WTC11 (cell line): ENCODE measurements at places on chromosomes 11 and 22.

DNA sequence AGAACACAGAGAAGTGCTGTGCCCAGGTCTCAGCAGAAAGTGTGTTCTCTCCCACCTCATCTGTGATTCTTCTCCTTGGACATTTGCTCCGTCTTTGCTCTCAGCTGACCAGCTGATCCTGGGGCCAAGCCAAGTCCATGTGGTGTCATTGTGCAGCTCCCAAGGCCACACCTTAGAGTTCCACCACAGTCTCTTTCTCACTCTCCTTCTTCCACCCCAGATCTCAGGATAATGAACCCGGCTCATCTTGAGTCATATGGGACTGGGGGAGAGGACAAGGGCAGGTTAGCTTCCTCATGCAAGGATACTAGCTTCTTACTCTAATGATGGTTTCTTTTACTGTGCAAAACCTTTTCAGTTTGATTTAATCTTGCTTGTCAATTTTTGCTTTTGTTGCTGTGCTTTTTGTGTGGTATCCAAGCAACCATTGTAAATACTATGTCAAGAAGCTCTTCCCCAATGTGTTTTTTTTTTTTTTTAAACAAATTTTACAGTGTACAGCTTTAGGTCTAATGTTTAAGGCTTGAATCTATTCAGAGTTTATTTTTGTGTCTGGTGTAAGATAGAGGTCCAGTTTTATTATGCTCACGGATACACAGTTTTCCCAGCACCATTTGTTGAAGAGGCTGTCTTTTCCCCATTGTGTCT lies 75.0 kb upstream of the OR4B1 start:
- DNase-seq: no peak

- no peak for DNase-seq
These were observed 69.3 kb downstream of the SEZ6L start for GRCh38 chr22:26238596-26238995.

GRCh38 chr11:22192642-22193347 lies at the start of gene ANO5:
Gene ANO5, plus strand, starts transcription at chr11:22193085. Its CDS starts 408 bp downstream, at chr11:22193493.
- peak; percentile 82 for DNase-seq

- no peak for DNase-seq
These were observed 42.0 kb downstream of the ALG9 start for GRCh38 chr11:111829185-111829968.

DNA sequence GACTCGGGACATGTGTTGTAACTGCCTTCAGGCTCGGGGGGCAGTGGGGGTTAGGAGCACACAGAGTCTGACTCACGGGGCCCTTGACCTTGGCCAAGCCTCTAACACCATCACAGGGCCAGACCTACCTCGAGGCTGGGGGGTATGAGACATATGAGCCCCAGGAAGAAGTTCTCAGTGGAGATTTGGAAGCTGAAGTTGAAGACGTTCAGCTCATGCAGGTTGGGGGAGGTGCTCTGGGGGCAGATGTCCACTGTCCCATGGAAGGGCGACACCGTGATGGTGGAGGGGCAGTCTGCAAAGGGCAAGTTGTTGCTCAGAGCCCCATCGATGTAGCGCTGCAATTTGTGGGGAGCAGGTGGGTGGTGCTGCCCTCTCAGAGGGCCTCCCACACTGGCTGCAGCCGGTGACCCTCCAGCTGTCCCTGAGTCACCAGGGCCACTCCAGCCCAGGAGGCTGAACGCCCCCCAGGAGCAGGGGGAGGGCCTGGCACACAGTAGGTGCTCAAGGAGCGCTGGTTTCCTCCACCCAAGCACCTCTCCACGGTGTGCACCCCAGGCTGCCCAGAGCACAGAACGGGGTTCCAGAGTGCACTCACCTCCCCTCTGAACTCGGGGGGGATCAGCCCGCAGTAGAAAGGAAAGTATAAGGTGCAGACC lies 2.5 kb downstream of the PNPLA5 start:
- DNase-seq: no peak

GRCh38 chr22:24506802-24507438 lies 11.8 kb downstream of the UPB1 start:
- DNase-seq: no peak

- no peak for DNase-seq
These were observed 119.6 kb downstream of the NAV2 start for GRCh38 chr11:19832086-19832750.

GRCh38 chr11:44453871-44454270 lies 111.6 kb upstream of the CD82 start:
- no peak for DNase-seq

DNA sequence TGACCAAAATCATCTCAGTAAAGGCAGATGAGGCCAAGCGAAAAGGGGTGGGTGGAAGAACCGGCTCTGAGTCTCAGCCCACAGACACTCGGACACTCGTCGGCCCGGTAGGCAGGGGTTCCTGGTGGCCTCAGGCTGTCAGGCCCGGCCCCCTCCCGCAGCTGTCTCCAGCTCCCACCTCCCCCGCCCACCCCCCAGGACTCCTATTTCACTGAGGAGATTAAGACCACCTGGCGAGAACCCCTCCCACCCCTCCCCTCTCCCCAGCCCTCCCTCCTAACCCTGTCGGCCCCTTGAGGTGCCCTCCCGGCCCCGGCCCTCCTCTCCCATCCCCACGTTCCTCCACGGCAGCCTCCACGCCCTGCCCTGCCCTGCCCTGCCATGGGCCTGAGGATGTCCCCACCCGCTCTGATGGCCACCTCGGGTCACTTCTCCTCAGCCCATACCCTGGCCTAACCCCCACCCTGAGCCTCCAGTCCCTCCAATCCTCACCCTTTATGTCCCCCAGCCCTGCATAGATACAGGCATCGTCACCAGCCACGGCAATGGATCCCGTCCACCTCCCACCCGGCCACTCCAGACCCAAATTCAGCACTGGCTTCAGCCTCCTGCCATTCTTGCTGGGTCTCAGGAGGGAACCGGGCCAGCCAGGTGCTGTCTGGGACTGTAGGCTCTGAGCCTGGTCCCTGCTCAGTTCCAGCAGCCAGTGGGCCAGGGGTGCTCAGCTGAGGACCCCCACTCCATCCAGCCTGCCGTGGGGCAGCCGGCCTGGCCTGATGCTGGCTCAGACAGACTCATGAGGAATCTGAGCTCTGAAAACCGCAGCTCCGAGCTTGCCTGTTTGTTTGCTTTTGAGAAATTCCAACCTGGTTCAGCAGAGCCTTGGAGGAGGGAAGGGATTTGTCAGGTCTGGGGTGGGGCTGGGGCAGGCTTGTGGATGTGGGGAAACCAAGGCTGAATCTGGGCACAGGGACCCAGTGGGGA lies 9.8 kb upstream of the TBX1 start:
- no peak for DNase-seq

DNA sequence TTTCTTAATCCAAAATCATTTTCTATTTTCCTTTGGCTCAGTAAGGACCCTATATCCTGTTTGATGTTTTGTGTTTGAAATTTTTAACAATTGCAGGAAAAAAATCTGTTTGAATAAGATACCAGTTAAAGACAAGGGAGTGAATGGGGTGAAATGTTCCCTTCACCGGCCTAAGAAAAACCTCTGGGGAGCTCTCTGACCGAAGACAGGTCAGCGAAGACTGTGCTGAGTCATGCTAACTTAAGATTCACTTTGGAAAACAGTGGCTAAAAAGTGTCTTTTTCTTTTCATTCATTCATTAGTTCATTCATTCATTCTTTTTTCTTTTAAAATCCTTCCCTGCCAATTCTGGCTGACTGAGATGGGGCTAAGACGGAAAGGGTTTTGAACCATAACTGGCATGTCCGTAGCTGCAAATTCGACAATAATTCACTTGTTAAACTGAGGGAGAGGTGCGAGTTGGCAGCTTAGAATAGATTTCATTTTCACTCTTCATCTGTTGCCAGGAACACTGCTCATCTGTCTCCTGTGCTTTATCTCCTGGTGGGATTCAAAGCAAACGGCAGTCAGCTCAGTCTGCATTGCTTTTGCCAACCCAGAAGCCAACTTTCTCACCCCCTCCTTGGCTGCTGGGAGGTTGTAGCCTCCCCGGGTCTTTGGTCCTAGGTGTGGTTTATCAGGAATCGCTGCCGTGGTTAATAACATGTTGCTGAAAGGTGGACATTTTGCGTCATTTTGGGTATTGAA lies 434.0 kb upstream of the LARGE1 start:
- no peak for DNase-seq

- DNase-seq: no peak
These were observed 144.7 kb downstream of the ENTHD1 start for GRCh38 chr22:39748877-39749276.

GRCh38 chr11:81669935-81670543 lies 1063.6 kb downstream of the FAM181B start:
- DNase-seq: no peak

- DNase-seq: no peak
These were observed 38.2 kb downstream of the ADAMTS8 start for GRCh38 chr11:130390071-130390758.

GRCh38 chr11:108786281-108786990 lies 121.6 kb downstream of the DDX10 start:
- no peak for DNase-seq

DNA sequence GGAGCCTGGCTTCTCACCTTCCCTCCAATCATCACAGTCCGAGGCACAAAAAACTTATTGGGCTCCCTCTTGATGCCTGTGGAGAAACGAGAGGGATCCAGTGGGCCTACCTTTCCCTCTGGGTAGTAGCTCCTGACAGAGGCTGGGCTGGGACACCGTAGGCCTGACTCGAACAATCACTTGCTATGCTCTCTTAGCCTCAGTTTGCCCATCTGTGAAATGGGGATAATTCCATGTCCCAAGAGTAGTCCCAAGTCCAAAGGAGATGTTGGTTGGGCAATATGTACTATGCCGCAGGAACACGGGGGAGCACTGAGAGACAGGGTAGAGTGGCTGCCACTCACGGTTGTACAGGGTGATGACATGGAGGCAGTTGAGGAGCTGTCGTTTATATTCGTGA lies 7.6 kb upstream of the RASGRP2 start:
- no peak for DNase-seq

DNA sequence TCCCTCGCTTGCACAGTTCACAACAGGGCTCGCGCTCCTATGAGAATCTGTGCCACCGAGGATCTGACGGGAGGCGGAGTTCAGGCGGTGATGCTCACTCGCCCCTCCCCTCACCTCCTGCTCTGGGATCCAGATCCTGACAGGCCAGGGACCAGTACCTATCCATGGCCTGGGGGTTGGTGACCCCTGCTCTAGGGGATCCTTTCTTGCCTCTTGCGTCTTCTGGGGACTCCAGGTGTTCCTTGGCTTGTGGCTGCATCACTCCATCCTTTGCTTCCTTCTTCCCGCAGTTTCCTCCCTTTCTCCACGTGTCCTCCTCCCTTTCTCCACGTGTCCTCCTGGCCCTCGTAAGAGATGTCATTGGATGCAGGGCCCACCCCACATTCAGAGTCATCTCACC lies 30.6 kb upstream of the KRTAP5-7 start:
- DNase-seq: no peak
